ENCODE measurements at places on chromosomes 6 and 20.

- no peak for DNase-seq
Measured at GRCh38 chr20:50015636-50015992, 32.8 kb downstream of the SNAI1 start.

- DNase-seq: no peak
Measured at GRCh38 chr20:9923648-9924047, 84.8 kb upstream of the PAK5 start.

DNA sequence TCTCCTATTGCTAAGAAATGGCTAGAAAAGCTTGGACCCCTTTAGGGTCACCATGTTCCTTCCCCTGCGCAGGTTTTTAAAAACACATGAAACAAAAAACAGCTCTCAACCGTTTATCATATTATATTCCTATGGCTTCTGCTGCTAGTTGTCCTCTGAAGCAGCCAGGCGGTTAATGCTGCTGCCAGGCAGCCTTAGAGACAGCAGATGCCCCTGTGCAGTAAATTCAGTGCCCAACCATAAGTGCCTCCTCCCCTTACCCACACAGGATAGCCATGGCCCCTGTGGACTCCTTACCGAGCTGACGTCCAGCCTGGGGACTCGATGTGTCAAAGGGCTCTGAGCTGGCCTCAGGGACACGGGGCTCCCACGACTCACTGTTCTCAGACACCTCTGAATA, 64.4 kb downstream of the PLCG1 start:
- no peak for DNase-seq

DNA sequence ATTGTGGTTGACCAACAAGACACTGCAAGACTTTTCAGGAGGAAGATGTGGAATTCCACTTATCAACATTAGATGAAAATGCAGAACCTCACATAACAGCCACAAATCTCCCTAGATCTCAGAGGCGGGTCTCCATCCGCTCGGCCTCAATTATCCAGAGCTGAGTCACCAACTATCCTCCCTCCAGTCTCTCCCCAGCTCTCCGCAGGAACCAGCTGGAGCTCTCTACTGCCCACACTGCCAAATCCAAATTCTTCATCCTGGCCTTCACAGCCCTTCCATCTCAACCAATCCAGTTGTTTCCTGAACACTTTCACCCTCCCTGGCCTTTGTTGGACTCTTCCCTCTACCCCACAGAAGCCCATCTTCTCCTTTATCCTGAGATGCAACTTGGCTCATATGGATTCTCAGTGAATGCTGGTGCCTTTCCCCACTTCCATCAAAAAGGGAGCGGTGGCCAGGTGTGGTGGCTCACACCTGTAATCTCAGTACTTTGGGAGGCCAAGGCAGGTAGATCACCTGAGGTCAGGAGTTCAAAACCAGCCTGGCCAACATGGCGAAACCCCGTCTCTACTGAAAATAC, 3.5 kb upstream of the TGIF2 start:
- DNase-seq: no peak

GRCh38 chr6:131960371-131961133, 9.4 kb upstream of the CCN2 start:
- no peak for DNase-seq

DNA sequence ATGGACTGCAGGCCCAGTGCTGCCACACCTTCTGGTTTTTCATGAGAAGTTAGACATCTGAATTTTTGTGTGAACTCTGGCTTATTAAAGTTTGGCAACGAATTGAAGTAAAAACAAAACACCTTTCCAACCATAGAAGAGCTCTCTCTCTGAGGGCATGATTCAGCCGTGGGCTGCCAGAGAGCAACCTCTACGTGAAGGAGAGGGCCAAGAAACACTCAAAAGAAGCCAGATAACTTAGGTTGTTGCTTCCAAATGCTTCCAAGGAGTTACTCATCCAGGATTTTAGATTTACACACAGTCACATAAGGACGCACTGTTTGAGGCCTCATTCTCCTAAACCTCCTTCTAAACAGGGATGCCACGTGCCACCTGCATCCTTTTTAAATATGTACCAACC, 65.5 kb downstream of the NRN1 start:
- no peak for DNase-seq

DNA sequence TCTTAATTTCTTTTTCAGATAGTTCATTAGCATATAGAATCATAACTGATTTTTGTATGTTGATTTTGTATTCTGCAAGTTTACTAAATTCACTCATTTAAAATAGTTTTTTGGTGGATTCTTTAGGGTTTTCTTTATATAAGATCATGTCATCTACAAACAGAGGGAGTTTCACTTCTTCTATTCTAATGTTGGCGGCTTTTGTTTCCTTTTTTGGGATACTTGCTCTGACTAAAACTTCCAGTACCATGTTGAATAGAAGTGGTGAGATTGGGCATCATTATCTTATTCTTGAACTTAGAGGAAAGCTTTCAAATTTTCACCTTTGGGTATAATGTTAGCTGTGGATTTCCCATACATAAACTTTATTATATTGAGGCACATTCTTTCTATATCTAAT, 296.9 kb downstream of the BCKDHB start:
- no peak for DNase-seq

DNA sequence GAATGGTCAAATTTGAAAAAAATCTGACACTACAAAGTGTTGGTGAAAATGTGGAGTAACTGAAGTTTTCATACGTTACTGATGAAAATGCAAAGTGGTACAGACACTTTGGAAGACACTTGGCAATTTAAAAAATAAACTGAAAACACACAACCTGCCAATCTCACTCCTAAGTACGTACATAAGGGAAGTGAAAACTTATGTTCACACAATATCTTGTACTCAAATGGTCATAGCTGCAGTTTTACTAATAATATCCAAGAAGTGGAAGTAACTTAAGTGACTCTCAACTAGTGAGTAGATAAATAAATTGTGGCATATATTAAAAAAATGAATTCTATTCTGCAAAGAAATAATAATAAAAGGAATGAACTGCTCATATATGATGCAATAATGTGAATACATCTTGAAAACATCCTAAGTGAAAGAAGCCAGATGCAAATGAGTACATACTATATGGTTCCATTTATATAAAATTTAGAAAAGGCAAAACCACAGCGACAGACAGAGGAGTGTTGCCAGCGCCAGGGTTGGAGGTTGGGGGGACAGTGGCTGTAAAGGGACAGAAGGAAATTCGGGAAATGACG, 198.2 kb downstream of the ERMARD start:
- no peak for DNase-seq

- no peak for DNase-seq
Measured at GRCh38 chr20:23341073-23341472, 9.5 kb upstream of the NXT1 start.

- no peak for DNase-seq
Measured at GRCh38 chr6:28727559-28728211, 196.1 kb downstream of the TRIM27 start.

GRCh38 chr20:34622821-34623451, 54.0 kb downstream of the PIGU start:
- DNase-seq: no peak

GRCh38 chr6:108651340-108652227, 90.9 kb downstream of the FOXO3 start:
- DNase-seq: no peak

DNA sequence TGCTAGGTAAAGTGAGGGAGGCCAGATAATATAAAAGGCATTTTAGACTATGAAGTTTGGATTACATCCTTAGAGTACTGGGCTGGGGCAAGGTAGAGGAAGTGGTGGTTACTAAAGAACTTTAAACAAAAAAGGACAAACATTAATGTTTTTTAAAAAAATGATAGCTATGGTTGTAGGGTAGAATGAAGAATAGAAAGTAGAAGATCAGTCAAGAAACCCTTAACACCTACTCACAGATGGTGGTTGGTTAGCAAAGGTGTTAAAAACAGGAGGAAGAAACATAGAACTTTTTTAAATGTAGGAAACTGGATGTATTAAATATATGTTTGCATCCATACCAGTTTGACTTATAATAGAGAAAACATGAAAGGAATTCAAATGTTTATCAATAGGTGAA, 80.7 kb upstream of the ELOVL5 start:
- DNase-seq: no peak

DNA sequence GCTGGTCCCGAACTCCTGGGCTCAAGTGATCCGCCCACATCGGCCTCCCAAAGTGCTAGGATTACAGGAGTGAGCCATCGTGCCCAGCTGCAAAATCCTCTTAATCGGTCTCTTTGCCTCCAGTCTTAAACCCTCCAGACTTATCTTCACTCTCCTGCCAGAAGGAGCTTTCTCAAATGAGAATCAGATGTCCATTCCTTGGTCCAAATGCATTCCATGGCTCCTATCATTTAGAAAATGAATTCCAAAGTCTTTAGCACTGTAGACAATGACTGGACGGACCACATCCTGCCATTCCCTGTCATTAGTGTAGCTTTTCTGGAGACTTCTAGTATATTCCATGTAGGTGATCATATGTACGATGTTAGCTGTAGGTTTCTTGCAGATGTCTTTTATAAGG, 141.9 kb downstream of the ID4 start:
- no peak for DNase-seq

- DNase-seq: no peak
Measured at GRCh38 chr20:12180107-12180661, 262.5 kb downstream of the BTBD3 start.

DNA sequence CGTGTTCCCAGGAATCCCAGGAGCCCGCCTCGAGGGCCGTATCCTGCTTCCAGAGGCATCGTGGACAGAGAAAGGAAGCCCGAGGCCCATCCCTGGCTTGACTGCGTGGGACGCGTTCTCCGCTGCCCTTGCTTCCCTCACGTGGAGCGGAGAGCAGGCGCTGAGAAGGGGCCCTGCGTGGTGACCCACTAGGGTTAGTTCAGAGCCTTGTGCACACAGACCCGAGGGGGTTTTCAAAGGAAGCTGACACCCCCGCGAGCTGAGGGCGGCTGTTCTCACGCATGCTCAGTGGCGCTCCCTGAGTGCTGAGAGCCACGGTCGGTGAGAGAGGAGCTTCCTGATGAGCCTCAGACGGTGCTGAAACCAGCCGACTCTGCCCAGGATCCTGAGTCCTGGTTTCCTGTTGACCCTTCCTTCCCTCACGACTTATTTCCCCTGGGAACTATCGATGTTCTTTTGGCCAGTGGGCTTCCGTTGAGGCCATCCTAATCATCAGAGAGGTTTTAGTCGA, 28.9 kb upstream of the CCR6 start:
- DNase-seq: peak; percentile 82

- no peak for DNase-seq
Measured at GRCh38 chr20:61671559-61671958, 394.1 kb downstream of the TAF4 start.

GRCh38 chr6:106963544-106963943, 11.0 kb downstream of the CD24 start:
- no peak for DNase-seq

GRCh38 chr6:100257793-100258395, 206.8 kb downstream of the SIM1 start:
- DNase-seq: peak; percentile 23

DNA sequence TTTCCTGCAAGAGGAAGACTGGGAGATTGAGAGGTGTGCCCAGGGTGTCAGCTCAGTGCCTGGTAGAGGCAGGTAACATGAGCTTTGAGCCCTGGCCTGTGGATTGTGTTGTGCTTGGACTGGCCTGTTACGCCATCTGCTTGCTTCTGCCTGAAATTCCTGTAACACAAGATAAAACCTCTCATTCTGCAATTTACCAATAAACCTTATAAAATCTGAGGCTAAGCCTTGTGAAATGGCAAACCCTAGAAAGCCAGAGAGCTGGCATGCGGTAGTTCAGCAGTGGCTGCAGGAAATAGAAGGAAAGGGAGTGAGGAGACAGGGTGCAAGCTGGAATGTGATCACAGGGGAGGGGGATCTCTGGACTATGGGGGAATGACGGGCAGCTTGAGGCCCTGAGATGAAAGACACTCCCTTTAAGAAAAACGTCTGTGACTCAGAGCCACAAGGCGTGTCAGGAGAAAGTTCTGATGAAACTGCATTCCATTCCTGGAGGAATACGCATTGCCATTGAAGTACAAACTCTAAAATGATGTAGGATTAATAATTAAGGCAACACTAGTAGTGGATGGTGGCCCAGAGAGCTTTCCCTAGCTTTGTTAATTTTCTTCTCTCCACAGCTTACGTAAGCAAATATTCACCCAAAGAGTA, 26.3 kb upstream of the TFAP2A start:
- DNase-seq: no peak

GRCh38 chr6:41199552-41200246, 1.2 kb downstream of the TREML2 start:
- peak; percentile 43 for DNase-seq

GRCh38 chr6:119052292-119052889, 26.1 kb downstream of the FAM184A start:
- no peak for DNase-seq

GRCh38 chr6:112480553-112480952, 133.4 kb downstream of the RFPL4B start:
- DNase-seq: no peak

DNA sequence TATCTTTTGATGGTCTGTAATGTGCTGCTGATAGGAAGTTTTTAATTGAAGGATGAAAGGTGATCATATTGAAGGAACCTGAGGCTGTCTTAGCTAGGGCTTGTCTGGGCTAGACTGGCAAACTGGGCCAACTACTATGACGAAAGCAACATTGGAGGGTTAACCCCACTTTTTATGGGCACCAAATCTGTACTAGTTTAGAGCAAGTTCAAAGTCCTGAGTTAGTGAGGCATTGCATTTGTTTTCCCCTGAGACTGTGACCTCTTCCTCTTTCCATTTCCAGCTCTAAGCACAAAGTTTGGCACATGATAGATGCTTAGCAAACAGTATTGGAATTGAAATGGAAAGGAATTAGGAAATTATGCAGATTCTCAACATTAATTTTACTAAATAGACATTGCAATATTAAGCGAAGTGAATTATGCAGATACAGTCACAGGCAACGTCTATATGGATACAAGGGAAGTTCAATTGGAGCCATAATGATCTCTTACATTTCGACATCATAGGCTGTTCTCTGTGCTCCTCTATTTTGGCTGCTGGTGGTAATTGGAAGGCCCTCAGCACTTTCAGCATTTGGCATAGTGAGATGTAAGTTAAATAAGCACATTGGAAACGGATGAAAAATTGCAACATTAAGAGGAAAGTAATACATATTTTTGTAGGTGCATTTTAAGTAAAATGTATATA, 22.2 kb downstream of the CEP57L1 start:
- no peak for DNase-seq

DNA sequence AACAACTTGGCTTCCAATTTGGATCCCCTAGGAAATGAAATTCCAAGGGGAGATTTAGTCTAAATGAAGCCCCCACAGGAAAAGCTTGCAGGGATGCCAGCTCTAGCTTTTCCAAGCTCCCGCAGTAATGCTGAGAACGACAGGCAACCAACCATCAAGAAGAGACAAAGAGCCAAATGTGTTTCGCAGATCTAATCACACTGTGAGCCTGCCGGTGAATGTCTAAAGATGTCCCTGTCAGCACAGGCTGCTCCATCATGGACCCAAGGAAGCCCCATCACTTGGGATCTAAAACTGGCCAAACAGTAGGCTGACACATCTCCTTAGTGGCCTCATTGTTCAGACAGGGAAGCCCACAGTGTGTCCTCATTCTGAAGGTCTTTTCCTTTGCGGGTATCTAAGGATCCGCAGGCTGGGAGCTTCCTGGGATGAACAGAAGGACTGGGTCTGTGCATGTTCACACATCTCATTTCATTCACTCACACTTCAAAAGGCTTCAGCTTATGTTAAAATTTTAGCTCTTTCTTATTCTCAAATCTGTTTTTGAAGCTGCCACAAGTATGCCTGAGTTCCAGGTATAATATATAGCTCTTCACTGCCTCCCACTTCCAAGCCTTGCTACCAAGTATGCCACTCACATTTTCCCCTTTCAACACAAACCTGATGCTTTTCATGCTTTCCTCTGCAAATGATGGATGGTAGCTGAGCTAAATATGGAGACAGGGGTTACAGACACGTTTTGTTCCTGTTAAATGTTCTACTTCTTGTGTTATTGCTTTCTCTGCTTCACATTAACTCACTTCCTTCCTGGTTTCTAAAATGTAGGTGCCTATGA, 229.8 kb downstream of the HIVEP2 start:
- no peak for DNase-seq
